Activated CD4-positive, CD25-positive, alpha-beta regulatory T cell treated with anti-CD3 and anti-CD28 coated beads, Interleukin-2, amount 50 U/mL, for 72 hours (primary cell): ENCODE measurements at places on chromosomes 11 and 22.

- DNase-seq, result no peak
Observed at GRCh38 chr22:50009251-50009650, 3.3 kb downstream of the IL17REL start.

DNA sequence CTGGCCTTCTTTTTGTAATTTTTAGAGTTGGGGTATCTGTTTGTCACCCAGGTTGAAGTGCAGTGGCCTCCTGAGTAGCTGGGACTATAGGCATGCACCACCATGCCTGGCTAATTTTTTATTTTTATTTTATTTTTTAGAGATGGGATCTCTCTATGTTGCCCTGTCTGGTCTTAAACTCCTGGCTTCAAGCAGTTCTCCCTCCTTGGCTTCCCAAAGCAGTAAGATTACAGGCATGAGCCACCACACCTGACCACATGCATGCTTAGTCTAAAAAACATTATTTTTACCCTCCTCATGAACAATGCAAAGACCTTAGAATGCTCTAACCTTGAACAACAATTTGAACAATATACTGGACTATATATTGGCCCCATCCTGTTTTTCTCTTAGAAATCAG, 22.1 kb upstream of the PITPNB start:
- no peak for DNase-seq

GRCh38 chr11:9280655-9281301, 15.6 kb upstream of the DENND5A start:
- no peak for DNase-seq

DNA sequence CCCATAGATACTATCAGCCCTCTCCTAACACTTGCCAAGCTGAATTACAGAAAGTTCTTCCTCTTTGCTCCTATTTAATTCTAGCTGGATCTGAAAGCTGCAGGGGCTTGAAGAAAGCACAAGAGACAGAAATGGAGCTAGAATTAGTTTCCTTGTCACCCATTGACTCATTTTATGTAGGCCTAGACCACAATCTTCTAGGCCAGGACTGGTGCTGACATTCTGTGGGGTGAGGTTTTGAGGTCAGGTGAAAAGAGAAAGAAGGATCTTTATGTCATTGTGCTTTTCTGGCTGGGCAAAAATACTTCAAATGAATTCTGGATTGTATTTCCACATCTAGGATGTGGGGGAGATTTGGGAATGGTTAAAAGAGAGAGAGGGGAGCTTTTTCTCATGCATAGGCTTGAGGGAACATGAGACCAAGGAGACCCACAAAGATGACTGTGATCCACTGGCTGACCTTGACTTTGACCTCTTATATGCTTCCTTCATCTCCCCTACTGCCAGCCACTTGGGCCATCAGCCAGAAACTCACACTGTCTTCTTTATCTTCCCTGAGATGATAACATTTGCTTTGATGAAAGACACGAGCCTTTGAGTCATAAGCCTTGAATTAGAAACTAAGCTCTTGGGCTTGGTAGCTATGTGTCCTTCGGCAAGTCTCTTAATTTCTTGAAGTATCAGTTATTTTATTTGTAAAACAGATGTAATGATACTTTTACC, 274.9 kb upstream of the CADM1 start:
- no peak for DNase-seq

DNA sequence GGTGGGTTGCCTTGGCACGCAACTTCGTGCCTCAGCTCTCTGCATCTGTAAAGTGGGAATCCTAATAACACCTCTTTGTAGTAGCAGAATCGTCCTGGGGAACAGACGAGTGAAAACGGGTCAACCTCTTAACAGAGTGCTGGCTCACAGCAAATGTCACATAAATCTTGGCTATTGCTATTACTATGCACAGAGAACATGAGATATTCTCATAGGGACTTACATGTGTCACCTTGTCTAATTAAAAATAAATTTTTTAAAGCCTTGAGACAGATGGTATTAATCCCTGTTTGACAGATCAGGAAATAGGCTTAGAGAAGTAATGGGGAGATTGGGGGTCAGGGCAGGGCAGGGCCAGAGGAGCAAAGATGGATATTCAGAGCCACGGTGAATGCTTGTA, 44.3 kb upstream of the IGSF9B start:
- no peak for DNase-seq

GRCh38 chr11:132858223-132858622, 674.1 kb downstream of the OPCML start:
- DNase-seq, result no peak

- DNase-seq, result no peak
Observed at GRCh38 chr11:11668274-11668673, 46.5 kb upstream of the GALNT18 start.
